Putamen (tissue), 1 donor: ENCODE measurements at places on chromosomes 5 and 9.

DNA sequence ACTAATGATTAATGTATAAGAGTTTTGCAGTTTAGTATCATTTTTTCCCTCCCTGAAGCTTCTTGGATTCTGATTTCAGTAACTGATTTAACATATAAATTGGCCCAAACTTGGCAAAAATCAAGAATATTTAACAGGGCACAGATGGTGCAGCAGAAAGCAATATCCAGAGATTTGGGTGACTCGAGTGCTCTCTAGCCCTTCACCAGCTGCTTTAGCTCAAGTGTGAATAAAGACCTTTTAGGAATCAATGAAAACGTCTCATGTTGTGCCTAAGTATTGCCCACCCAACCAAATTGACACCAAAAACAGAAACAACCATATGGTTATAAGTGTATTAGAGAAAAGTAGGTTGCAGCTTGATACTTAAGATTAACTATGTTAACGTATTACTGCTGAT, 933.4 kb upstream of the PTPRD start:
- no peak for DNase-seq

DNA sequence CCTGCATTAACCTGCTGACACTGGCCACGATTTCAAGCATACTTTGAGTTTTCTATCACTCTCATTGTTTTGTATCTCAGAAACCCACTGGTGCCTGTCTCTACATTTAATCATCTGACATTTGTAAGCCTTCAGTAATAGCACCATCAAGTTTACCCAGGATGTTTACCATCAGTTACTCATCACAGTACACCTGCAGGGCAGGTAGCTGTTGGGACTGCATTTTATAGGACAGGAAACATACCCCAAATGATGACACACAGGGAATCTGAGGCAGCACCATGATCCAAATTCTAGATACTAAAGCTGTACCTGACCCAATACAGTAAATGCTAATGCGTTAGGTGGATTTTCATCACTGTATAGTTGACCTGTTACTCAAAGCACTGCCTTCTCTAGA, 114.2 kb downstream of the FEM1C start:
- no peak for DNase-seq

GRCh38 chr5:1776831-1777230, 22.8 kb downstream of the MRPL36 start:
- DNase-seq: no peak

GRCh38 chr5:134151723-134152122, 25.0 kb downstream of the SKP1 start:
- DNase-seq: no peak

DNA sequence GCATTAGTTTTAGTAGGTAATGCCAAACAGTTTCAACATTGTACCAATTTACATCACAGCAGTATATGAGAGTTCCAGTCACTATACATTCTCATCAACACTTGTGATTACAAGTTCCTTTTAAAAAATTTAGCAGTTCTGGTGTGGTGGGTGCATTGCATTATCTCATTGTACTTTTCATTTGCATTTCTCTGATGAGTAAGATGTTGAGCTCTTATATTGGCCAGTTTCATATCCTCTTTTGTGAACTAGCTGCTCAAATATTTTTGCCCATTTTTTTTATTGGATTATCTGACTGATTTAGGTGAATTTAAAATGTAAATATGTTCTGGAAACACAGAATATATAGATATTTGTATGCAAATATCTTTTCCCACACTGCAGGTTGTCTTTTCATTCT, 160.9 kb upstream of the NR3C1 start:
- no peak for DNase-seq

- DNase-seq: no peak
Observed at GRCh38 chr9:69500896-69501295, 171.3 kb downstream of the APBA1 start.

DNA sequence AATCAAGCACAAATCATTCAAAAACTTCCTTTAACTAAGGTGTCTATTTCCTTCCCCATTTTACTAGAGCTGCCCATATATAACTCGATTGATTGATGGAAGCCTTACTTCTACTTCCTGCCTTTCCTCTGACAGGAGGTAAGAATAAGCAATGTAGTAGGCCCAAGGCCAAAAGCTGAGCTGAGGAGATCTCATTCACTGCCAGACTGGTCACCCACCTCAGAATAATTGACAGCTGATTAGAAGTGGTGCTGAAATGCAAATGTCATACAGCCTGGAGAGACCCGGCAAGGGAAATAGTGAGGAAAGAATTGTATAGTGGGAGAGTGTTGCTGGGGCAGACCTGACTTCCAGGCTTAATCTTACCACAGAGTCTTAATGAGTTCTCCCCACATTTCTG, 239.9 kb downstream of the SAXO1 start:
- no peak for DNase-seq

GRCh38 chr9:80811003-80811402, 878.3 kb downstream of the TLE1 start:
- DNase-seq: no peak

DNA sequence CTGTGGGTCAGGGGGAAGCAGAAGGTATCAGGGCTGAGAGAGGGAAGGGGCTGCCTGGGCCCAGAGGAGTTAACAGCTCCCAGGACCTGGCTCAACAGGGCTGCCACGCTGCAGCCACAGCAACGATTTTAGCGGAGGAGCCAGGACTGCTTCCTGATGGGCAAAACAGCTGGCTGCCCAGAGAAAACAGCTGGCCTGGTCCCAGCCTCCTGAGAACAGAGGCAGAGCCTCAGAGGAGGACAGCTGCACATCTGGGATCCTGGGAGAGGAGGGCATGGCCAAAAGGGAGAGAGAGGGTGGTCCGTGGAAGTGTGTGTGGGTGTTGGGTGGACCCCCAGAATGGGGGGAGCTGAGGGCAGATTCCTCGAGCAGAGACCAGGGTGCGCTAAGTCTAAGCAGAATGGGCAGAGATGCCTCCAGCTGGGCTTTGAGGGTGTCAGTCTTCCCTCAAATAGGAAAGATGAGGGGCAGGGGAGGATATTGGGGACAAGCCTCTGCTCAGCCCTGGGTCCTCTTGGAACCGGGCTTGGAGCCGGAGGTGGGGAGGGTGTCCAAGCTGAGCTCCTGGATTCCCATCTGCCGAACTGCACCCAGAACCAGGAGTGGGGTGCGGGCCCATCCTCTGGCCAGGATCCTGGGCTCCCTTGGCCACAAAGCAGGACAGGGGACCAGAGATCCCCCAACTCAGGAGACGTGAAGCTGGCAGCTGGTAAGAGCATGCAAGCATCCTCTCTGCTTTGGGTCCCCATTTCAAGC, 9.1 kb upstream of the CERCAM start:
- no peak for DNase-seq
